ENCODE measurements at places on chromosomes 2 and 18. TPM values are rescaled to one million over a fixed set of nuclear protein-coding genes. Genes with fewer than 3 reads are reported as not detected.

Gene SNED1
- total RNA-seq = 0.86 TPM

Gene EVX2
- total RNA-seq = not detected

Gene RGPD3
- total RNA-seq = not detected

Gene ANKRD29
- total RNA-seq = 7.8 TPM

Gene NEMP2
- 10.2 TPM for total RNA-seq

Gene SCN2A
- 0.07 TPM for total RNA-seq

Gene REG3A
- not detected for total RNA-seq

DNA sequence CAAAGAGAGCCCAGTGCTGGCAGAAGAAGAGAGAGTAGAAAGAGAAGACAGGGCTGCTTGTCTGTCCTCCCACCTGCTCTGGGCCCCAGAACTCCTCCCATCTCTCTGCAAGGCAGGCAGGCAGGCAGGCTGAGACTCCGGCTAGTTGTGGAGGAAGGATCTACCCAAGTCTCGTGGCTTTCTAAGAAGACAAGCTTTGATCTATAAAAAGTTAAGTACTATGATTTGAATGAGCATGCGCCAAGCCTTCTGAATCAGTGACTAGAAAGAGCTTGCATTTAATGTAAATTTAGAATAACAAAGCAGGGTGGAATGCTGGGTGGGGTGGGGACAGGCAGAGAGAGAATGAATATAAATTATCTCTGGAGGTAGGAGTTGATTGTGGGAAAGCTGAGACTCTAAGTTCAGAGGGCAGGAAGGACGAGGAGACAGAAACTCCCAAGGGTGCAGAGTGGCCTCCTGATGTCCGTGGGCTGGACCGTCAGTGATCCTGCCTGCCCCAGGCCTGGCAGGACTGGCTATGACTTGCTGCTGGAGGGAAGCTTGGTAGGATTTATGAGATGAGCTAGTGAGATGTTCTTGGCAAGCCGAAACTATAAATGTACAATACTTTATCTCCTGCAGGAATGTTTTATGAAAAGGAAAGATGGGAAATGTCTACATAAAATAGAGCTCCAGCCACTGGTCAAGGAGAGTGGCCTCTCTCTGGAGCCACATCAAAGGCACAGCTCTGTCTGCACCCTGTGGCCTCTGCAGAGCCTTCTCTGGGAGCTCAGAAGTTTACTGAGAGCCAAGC, 447.5 kb downstream of the TNS1 start:
- no peak for DNase-seq

DNA sequence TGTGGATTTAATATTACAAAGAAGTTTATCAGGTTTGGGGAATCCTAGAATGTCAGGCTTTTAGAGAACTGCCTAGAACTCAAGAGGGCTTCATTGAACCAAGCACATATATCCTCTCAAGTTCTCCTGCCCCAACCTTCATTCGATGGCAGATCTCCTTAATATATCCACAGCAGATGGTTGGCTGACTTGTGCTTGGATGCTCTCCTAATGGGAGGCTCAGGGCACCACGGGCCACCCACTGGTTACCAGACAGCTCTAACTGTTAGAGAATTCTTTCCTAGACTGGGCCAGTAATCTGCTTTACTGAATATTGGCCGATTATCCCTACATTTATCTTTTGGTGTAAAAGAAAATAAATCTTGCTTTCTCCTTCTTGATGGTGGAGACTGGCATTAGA, 87.2 kb upstream of the ATP8B1 start:
- DNase-seq = no peak

GRCh38 chr2:137799600-137799999, 164.7 kb upstream of the HNMT start:
- DNase-seq = no peak

DNA sequence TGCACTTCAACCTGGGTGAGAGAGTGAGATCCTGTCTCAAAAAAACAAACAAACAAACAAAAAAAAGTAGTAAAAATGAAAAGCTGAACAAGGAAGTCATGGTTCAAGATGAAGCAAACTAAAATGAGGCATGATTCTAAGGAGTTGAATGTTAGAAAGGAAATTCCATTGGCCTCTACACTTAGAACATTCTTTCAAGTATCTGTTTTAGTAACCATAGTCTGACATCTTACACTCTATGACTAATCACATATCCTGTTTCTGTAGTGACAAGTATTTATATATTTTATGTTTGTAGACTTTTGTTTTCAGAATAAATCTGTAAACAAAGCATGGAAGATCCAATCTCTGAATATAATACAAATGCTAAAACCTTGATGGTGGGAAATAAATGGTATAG, 164.1 kb downstream of the KIAA1328 start:
- DNase-seq = no peak

DNA sequence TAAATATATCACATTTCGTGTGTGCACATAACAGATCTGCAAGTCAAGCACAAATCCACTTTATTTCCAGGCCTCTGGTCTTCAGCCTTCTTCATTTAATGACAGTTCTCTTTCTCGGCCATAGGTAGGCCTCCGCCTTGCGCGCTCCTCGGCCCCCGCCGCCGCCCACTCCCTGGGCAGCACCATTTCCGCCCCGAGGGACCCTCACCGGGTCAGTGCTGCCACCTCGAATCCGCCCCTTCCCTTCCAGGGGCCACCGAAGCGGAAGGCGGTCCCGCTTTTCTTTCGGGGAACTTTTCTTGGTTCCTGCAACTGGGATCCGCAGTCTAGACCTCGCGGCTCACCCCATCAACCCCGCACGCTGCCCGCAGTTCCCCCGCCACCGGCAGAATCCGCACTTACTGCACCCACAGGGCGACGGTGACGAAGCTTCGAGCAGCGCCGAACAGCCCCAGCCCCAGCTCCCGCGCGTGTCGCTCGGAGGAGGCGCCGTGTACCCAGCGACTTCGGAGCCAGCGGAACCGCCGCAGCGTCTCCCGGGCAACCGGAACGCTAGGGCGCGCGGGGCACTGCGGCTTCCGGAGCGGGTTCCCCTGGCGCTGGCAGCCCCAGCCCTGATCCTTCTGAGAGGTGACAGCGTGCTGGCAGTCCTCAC, at the start of gene CDKL4:
TSS of gene CDKL4 (minus strand) at position 502 of the 655 bp plus-strand sequence.
- DNase-seq = no peak

GRCh38 chr2:238370823-238371372, 50.6 kb downstream of the TRAF3IP1 start:
- DNase-seq = peak; percentile 83

DNA sequence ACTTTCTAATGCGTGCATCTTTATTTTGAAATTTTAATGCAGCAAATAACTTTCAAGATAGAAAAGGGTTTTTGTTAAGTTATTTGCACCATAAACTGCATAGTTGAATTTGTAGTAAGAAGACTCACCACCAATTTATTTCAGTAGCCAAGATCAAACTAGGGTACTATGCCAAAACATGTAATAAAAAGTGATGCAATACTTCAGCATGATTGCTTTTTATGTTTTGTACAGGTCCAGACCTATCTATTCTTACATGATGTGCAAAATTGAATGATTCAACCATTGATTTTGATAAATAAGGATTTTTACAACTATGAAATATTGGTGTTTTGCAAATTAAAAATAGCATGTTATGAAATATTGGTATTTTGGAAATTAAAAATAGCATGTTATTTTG, 26.7 kb downstream of the AGPS start:
- DNase-seq = no peak

GRCh38 chr2:66899109-66899508, 464.2 kb downstream of the MEIS1 start:
- no peak for DNase-seq

DNA sequence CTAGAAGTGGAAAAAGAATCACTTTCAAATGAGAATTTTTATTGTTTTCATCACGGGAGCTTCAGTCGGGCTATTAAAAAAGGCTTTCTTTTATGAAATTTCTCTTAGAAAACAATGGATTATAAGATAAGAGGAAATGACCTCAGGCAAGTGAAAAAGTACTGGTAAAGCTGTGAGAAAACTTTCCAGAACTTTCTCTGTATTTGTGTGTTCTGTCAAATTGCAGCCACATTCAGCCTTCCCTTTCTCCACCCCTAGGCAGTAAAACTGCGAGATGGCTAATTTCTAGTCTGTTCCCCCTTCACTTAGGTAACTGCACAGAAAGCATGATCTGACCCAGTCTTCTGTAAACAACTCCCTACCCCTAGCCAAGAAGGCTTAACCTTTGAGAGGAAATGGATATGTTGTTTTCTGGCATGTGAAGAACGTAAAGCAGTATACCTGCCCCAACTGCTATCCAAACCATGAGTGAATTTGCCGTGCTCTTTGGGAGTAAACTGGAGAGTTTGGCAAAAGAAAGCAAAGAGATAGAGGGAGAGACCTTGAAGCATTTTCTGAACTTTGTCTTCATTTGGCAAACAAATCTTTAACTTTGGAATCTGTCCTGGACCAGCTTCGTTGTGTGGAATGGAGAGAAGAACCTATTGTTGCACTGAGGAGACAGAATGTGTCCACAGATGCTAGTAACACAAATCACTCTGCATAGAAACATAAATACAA, 105.4 kb downstream of the ETAA1 start:
- DNase-seq = no peak

DNA sequence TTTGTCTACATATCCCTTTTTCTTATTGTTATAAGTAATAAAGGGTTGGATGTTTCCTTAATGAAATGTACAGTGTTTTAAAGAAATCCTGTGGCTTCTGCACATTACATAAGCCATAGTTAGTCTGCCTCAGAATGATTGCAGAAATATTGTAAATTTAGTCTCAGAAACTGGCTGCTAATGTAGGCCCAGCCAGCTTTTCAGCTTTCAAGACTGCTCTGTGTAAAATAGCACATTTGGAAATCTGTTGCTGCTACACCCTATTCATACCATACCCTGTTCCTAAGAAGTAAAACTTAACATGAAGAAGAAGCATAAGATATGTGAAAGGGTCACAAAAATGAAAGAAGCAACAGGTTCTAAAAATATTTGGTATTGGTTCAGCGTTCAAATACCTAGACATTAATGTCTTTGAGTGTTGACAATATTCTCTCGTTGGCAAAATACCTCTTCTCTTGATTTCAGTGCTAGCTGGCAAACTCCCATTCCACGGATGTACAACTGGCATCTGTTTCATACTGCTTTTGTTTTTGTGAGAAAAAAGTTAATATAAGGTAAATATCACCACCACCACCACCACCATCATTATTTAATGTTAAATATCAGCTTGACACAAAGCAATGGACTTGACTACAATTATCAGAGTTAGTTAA, 19.2 kb upstream of the NCKAP1 start:
- DNase-seq = no peak

- peak; percentile 74 for DNase-seq
These were observed 36.5 kb downstream of the MRPL44 start for GRCh38 chr2:223993634-223994232.

- peak; percentile 76 for DNase-seq
These were observed at the start of gene ERFE for GRCh38 chr2:238158509-238159070. ERFE (plus strand) TSS chr2:238158970; CDS start chr2:238159008, 38 bp downstream.

GRCh38 chr18:61628085-61628484, 264.7 kb downstream of the RNF152 start:
- DNase-seq = no peak

- no peak for DNase-seq
These were observed 393.5 kb downstream of the TMEM182 start for GRCh38 chr2:103155308-103155707.

GRCh38 chr2:217186152-217186551, 326.3 kb upstream of the TNP1 start:
- DNase-seq = no peak

DNA sequence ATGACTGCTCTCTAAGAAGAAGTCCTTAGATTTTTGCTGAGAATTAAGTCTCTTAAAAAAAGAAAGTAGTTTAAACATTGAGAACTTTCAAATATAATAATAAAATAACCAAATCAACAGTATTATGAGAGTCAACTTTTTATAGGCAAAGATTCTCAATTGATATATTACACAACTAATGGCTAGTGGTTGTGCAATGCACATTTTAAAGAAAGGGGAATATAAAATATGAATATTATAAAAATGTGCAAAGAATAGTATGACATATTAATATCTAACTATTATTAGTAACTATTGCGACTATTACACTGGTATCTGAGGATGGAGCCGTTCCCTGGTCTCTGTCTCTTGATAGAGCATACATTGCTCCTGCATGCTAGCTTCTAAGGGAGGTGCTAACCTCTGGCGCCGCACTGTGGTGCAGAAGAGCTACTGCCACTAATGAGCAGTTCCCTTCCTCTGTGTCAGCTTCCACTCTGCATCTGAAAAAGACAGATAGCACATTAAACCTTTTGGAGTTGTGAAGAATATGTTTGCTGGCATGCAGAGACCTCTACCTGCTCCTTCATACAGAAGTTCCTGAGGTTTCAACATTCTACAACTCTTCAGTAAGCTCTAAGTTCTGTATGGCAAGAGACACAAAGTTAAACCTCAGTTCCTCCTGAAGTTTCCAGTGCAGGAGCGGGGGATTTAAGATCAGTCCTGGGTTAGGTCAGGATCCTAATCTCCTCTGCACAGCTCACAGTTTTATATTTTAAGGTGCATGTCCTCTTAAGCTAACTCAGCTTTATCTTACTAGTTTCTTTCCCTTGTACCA, 3.5 kb upstream of the SLC9A2 start:
- peak; percentile 55 for DNase-seq

GRCh38 chr2:231552752-231553151, 22.5 kb upstream of the NMUR1 start:
- no peak for DNase-seq

GRCh38 chr18:30208546-30208945, 834.0 kb downstream of the DSC3 start:
- no peak for DNase-seq

DNA sequence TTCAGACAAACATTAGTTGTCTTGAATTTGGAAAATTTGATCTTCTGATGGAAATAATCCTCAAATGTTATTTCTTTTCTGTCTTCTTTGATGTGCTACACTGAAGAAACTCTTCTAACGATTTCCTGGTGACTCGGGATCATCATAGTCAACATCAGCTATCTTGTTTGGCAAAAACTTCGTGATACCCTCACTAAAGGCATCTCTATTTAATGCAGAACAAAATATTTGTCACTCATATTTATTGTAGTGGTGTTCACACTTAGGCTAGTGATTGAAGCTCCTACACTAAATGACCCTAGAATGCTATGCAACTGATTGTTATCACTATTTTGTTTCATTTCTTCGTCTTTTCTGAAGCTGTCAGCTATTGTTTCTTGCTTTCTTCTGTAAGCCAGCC, 334.7 kb upstream of the ZEB2 start:
- no peak for DNase-seq

All from Calu3 (cell line).